ENCODE measurements at places on chromosomes 11 and 22.

DNA sequence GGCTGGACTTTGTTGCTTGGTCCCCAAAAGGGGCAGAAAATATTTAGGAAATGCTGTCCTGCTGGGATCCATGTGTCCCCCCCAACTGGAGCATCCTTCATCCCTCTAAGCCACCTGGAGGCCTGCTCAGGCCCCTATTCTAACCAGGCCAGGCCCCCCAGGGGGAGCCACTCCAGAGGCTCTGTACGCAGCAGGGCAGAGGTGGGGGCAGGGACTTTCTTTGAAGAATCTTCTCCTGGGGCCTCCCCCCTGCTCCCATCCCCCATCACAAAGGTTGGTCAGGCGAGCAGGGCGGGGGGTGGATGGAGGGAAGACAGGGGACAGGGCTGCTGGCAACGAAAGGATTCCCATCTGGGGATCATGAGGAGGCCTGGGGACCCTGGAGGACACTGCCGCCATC is 170.8 kb downstream of the MN1 start:
- DNase-seq = no peak

DNA sequence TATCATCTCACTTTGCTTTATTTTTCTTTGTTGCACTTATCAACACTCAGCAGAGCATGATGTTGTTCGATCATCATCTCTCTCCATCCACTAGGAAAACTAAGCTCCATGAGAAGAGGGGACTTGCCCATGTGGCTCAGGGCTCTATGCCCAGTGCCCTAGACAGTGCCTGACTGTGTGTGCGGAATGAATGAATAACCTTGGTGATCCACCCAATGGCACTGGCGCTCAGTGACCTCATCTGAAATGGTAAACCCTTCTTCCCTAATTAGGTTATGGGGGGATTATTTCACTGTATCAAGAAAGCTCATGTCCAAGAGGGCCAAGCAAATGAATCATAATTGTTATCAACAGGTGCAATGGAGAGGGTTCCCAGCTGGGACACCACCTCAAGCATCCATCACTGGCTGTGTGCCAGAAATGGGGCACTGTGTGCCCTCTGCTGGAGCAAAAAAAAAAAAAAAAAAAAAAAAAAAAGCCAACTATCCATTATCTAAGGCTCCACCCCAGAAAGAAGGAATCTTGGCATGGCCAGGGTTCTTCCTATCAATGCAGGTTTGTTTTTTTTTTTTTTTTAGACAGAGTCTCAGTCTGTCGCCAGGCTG is 172.6 kb downstream of the LARGE1 start:
- no peak for DNase-seq

DNA sequence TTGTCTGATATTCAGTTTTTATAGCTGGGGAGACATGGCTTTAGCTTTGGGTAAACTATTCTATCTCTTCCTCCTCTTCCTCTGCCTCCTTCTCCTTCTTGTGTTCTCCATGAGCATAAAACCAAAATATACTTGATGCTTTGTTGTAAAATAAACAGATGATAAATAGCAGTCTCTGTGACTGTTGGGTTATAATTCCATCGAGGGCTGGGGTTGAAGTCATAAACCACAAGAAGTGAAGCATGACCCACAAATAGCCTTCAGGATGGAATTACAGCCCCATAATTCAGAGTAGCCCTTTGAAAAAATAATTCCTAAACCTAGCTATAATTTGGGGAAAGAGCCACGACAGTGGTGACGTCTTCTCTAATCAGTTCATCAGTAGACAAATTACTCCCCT is 177.7 kb downstream of the SNX19 start:
- no peak for DNase-seq

DNA sequence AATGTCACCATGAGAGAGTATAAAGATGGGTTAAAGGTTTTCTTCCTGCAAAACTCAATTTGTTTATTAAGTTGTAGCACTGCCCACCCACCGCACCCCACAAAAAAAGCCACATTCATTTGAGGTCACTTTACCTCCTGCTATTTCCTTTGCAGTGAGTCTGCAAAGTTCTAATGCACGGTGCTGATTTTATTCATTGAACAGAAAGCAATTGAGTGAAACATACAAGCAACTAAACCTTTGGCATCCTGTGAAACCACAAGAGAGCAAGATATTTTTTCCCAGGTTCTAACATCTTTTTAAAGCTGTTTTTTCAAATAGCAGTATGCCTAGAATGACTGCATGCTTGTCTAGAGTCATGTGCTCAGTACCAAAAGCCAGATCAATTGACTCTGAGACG is 39.0 kb downstream of the RRAS2 start:
- no peak for DNase-seq

DNA sequence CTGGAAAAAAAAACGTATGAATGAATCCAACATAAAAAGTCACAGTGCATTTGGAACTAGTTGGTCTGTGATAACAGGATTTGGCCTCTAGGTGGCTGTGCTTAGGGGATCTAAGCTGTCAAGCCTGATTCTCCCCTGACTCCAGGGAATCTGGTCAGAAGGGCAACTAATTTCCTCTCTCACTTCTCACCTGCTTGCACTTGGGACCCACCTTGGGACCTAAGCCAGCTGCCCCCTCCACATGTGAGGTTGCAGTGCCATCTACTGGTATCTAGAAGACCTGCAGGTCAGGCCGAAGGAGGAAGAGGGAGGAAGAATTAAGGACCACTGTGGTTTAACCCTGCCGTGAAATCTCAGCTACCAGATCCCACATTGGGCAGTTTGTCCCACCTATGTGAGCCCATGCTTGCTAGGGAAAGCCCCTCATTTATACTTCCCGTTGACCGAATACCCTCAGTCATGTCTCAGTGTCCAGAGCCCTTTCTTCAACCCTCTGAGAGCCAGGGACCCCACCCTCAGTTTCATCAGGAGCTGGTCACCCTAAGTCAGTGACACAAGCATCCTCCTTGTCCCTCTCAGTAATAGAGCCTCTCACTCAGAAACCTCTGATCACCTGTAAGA is 33.2 kb upstream of the CAVIN3 start:
- DNase-seq = peak; percentile 28

All from stimulated activated CD4-positive, alpha-beta T cell treated with anti-CD3 and anti-CD28 coated beads, Interleukin-1b, Interleukin-23, amount 100 ng/mL, for 24 hours (primary cell).